Astrocyte of the cerebellum (primary cell): ENCODE measurements at places on chromosomes 2 and 18.
A peak's percentile ranks its signal among the peaks of the same experiment; 100 is the strongest.

GRCh38 chr2:18396329-18397010 lies 164.0 kb downstream of the RDH14 start:
- DNase-seq = no peak

DNA sequence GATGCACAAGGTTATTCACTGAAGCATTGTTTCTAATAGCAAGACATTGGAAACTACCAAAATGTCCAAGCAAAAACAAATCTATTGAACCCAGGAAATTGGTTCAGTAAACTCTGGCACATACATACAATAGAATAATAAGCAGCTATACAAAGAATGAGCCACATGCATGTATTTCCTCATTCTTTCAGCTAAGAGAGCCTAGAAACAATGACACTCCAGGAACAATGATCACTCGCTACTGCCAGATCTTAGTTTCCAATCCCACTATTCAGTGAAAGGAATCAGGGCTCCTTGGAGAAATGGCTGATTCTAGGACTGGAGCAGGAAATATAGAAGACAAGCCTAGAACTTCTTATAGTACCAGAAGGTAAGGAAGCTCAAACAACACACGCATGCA lies 221.9 kb upstream of the AGAP1 start:
- no peak for DNase-seq

- peak; percentile 49 for DNase-seq
Observed at GRCh38 chr18:21179590-21180220, 62.3 kb upstream of the GREB1L start.

- no peak for DNase-seq
Observed at GRCh38 chr2:8790739-8791162, 46.7 kb downstream of the KIDINS220 start.

DNA sequence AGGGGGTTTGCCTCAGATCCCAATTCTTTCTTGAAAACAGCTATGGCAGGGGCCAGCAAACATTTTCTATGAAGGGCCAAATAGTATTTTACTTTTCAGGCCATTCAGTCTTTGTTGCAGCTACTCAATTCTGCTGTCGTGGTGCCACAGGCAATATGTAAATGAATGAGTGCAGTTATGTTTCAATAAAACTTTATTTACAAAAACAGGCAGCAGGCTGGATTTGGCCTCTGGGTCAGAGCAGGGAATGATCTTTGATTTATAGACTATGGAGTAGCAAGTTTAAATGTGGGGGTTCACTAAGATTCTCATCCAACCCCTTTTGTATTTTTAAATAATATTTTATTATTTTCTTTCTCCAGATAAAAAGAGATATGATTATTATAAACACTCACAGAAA lies 72.4 kb downstream of the IRS1 start:
- no peak for DNase-seq
